ENCODE measurements at places on chromosomes 2 and 18.

DNA sequence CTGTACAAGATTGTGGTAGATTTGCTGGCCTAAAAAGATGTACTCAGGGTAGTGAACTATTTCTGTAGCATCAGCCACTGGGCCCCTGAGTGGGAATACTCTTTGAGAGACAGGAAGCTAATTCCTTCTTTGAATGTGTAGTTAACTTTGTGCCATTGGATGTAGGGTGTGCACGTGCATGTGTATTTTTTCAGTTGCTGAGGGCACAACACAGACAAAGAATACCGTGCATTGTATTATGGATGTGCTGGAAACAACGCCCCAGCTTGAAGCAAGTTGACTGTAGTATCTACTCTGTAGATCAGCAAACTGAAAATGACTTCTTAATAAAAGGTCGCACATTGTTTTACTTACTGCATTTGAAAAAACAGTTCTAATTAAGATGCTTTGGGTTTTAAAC, 14.1 kb downstream of the CRIM1 start:
- no peak for DNase-seq

- no peak for DNase-seq
These were observed 22.4 kb downstream of the MOGAT1 start for GRCh38 chr2:222693837-222694236.

- DNase-seq, result no peak
These were observed 195.5 kb upstream of the EPAS1 start for GRCh38 chr2:46101557-46102220.

DNA sequence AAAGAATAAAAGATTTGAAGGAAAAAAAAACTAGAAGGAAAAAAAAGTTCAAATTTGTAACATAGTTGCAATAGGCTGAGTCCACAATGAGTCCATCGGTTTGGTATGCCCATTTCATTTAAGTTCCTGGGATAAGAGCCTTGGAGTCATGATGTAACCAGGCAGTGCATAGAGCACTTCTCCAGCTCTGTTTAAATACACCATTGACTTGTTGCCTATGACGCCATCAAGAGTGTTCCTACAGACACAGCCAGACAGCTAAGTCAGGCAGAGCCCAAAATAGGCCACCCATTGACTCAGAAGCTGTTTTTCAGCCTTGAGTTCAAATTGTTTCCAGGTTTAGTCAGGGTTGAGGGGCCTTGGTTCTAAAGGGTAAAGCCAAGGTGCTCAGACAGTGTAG, 44.9 kb downstream of the SOCS6 start:
- no peak for DNase-seq

DNA sequence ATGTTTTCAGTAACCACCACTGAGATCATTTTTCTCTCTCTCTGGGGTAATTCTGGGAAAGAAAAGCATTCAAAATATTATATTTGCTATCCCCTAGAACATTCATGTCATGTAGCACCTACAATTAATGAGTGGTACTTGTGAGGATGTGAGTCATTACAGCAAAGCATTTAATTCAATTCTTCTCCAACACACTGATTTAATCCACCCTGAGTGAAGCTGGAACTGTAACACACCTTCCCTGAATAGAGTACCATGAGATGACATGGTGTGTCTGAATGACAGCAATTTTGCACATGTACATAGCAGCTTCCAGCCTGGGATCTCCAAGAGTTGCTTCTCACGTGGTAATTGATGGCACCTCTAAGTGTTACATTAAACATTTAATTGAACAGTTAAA, 207.1 kb upstream of the SLC14A2 start:
- DNase-seq, result no peak

- no peak for DNase-seq
These were observed 43.6 kb downstream of the QPCT start for GRCh38 chr2:37388074-37388473.

GRCh38 chr2:176856683-176857082, 355.9 kb upstream of the HNRNPA3 start:
- no peak for DNase-seq

GRCh38 chr2:151569167-151569566, 159.5 kb downstream of the RIF1 start:
- no peak for DNase-seq

DNA sequence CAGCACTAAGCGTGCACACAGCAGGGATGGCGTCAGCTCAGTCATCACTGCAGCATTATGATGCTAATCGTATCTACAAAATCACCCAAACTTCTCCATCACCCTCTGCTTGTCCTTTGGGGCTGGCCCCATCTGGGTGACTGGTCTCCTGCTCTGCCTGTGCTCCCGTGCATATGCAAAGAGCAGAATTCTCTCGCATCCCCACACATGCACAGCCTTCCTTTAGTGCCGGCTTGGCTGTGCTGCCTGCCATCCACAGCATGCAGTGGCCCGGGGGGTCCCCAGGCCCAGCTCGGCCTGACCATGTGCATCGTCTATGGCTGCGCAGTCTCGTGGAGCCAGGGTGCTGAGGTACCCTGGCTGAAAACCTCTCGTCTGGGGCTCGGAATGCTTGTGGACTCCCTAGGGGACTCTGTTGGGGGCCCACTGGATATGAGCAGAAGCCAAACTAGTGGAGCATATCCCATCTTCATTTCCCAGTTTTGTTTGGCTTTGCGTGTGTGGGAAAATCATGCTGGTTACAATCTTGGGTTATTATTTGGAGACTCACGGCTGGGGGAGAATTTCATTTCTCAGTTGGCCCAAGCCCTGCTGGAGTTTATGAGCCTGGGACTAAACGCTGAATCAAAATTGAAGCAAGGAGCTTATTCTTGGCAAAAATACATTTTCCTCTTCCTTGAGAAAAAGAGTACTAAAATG, 70.9 kb upstream of the HS6ST1 start:
- DNase-seq, result no peak

GRCh38 chr2:129402076-129402475, 577.4 kb upstream of the RAB6C start:
- DNase-seq, result no peak

- no peak for DNase-seq
These were observed 406.1 kb downstream of the LRATD1 start for GRCh38 chr2:15038366-15039364.

GRCh38 chr2:225400546-225401400, 1.3 kb downstream of the NYAP2 start:
- DNase-seq, result no peak

DNA sequence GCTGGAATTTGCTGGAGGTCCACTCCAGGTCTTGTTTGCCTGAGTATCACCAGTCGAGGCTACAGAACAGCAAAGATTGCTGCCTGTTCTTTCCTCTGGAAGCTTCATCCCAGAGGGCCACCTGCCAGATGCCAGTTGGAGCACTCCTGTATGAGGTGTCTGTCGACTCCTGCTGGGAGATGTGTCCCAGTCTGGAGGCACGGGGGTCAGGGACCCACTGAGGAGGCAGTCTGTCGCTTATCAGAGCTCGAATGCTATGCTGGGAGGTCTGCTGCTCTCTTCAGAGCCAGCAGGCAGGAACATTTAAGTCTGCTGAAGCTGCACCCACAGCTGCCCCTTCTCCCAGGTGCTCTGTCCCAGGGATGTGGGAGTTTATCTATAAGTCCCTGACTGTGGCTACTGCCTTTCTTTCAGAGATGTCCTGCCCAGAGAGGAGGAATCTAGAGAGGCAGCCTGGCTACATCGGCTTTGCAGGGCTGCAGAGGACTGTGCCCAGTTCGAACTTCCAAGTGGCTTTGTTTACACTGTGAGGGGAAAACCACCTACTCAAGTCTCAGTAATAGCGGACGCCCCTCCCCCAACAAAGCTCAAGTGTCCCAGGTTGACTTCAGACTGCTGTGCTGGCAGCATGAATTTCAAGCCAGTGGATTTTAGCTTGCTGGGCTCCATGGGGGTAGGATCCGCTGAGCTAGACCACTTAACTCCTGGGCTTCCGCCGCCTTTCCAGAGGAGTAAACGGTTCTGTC, 301.1 kb downstream of the ERBB4 start:
- no peak for DNase-seq

DNA sequence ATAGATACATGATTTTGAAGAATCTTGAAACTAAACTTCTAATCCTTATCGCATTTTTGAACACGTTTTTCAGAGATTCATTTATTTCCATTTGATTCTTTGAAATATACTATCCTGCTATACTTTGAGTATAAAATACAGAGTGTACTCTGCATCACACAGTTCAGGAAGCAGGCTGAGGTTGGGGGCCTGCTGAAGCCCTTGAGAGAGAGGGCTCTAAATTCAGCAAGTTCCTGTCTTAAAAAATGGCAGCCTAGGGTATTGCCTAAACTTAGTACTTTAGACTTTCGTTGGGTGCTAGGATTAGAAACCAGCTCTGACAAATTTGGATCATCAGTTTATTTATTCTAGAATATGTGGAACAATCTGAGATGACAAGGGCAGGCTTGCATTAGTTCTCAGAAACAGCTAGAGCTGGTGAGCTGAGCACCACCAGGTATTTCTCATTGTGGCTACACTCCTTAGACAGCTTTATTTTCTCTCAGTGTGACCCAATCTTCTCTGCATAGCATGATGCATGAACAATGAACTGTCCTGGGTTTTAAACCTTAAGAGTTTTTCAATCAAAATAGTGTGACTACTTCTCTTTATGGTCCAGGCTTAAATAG, 49.1 kb downstream of the TFPI start:
- DNase-seq, result no peak

DNA sequence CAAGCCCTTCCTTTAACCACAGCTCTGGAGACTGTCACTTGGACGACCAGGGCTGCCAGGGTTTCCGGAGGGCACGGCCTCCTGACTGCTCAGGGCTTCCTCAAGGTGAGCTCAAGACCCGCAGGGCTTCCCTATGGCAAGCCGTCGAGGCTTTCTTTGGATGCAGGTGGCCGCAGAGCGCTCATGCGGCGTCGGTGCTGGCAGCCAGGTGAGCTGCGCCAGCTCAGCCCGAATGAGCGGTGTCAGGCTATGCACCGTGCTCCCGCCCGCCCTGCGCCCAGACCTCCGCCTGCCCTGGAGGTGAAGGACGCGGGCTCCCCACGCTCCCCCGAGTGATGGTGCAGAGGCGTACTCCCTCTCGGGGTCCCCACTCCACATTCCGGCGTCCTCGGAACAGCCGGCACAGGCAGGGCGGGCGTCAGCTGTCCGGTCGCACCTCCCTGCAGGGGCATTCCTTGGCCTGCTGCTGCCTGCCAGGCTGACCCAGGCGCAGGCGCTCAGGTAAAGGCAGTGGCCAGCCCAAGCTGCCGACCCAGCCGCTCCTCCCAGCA, 20.8 kb upstream of the TUBB6 start:
- DNase-seq, result no peak

DNA sequence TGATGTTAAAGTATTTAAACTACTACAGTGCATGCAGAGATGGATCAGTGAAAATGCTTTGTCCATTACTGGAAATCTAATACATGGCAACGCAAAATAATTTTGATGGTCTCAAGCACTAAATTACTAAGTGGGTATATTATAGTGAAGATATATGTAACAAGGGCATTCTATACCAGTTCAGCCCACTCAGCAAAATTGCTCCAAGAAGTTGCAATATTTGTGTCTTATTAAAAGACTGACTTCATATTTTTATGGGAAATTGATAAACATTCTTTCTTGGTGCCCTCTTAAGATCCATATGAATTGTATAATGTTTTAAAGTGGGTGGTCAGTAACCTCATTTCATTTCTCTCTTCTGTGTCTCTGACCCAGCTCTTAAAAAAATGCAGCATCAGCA, 343.1 kb upstream of the MEX3C start:
- DNase-seq, result no peak

GRCh38 chr2:145116056-145116455, 596.1 kb upstream of the ZEB2 start:
- DNase-seq, result no peak

GRCh38 chr2:162330881-162331280, 12.4 kb upstream of the IFIH1 start:
- no peak for DNase-seq

DNA sequence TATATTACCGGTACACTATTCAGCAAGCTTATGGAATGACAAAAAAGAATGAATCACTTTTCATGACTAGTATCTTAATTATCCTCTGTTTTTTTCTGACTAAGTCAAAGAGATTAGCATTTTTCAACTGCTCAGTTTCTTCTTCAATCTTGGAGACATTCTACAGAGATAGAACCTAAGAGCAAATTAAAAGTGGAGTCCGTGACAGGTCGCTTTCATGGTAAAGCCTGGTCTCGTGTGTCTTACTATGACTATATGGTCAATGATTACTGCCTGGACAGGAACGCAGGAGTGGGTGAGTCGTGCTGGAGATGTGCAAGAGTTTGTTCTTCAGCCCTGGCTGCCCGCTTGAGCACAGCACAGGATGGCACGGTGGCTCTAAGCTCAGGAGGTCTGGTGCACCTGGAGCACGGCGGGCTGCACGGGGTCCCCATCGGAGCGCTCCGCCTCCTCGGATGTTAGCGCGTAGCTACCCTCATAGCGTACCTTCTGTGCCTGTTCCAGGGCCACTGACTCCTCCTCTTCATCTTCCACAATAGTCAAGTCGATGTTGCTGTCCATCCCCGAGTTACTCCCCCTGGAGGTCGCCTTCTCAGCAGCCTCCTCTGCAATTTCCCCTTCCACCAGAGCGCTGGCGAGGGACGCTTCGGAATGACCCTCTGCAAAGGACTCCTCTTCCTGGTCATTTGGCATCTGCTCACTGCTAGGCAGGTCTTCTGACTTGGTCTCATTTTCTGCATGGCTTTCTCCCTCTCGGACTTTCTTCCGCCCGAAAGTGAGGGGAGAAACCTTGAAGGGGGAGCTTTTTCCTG, 11.1 kb downstream of the CAVIN2 start:
- no peak for DNase-seq

GRCh38 chr18:713135-713490, 683 bp upstream of the ENOSF1 start:
- DNase-seq, result no peak

DNA sequence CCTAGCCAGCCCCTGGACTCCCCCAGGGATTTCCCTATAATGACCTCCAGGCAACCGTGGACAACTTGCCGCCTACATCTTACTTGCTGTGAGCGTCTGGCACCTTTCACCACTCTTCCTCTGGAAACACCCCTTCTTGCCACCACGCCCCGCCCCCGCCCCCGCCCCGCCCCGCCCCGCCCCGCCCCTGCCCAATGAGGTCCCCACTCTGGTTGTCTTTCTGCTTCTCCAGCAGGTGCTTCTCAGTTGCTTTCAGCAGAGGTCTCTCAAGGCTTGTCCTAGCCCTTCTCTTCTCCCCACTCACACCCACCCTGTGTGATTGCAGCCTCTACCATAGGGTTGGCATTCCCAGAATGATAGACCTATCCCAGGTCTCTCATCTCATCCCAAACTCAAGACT, 214.5 kb downstream of the EN1 start:
- no peak for DNase-seq

- DNase-seq, result no peak
These were observed 399.1 kb downstream of the PLCL1 start for GRCh38 chr2:198203336-198204069.
